NCI-H1105 (cell line): ENCODE measurements at places on chromosomes 3 and 15.

DNA sequence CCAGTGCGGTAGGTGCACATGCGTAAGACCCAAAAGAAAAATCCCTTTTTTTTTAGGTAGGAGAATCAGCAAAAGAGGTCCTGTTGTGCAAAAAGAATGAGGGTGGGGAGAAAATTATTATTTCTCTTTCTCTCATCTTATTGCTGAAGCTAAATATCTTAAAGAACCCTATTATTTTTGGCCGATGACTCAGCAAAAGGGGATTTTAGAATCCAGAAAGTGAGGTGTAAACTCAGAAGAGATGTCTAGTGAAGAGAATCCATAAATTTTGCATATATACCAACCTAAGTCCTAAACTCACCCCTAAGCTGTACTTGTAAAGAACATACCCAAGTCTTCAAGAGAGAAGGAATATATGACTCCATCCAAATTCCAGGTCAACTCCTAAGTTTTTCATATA lies 386.3 kb upstream of the ZNF717 start:
- DNase-seq = no peak

DNA sequence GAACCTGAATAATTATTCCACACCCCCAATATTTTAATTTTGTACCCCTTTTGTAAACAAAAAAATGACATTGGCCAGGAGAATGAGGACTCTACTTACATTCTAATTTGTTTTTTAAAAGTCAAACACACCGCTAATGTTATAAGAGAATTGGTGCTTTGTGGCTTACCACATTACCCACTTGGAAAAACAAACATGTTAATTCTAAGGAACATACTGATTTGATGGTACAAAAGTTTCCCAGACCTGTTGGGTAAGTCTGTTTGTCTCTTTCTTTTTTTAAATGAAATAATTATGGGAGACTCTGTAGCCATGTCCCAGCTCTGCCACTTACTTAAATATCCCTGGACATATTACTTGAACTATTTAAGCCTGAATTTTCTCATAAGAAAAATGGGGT lies 352.5 kb upstream of the C2CD4B start:
- no peak for DNase-seq

- DNase-seq = no peak
These were observed 510.5 kb downstream of the FOXP1 start for GRCh38 chr3:71072986-71073385.

DNA sequence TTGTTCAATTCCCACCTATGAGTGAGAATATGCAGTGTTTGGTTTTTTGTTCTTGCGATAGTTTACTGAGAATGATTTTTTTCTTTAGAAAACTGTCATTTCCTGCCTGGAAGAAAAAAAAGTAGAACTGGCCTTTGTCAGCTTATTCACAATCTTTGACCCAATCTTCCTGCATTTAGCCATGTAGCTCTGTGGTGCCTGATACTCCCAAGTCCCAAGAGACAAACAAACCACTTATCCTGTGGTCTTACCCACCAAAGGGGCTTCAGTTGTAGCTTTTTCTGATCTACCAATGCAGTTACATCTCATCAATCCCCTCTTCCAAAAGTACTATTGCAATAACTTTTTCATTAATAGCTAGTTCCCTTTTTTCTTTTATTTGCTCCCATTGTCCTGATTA lies 444.6 kb downstream of the GRM7 start:
- DNase-seq = no peak

- DNase-seq = no peak
These were observed 6.8 kb upstream of the TRH start for GRCh38 chr3:129967761-129968160.

DNA sequence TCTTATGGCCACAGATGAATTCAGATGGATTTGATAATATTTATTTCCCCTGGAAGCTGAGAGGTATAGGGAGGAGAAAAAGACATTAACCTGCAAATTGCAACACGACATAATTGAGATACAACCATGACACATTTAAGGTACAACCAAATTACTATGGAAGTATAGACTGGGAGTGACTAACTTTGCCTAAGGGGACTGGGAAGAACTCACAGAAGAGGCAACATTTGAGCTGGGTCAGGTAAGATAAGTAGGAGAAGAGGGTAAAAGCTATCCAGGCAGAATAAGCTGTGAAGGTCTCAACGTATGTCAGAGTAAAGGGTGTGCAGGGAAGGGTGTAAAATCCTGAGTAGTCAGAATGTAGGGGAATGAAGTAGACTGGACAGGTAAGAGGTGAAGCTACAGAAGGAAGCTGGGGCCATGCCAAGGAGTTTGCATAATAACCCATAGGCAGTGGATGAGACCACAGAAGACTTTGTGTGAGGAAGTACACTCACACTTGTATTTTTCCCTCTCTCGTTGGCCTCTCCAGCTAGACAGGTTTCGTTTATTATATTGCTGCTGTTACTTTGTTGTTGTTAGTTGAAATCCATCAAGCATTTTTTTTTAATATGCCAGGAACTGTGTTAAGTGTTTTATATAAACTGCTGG lies 28.0 kb upstream of the PTX3 start:
- no peak for DNase-seq

DNA sequence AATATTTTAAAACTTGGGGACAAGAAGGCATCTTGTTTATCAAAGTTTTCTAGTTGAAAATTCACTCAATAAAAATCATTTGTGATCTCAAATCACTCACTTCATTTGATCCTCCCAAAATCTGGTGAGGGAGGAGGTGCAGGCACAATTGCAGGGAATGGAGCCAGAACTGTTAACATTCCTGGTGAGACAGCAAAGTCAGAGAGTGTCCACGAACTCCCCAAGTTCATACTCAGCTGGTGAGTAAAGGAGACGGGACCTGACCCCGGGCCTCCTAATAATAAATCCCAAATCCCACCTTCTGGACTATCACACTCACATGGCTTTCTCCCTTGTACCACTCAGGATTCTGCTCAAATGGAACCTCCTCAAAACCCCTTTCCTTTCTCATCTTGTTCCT lies 252.3 kb upstream of the LRTM1 start:
- no peak for DNase-seq

DNA sequence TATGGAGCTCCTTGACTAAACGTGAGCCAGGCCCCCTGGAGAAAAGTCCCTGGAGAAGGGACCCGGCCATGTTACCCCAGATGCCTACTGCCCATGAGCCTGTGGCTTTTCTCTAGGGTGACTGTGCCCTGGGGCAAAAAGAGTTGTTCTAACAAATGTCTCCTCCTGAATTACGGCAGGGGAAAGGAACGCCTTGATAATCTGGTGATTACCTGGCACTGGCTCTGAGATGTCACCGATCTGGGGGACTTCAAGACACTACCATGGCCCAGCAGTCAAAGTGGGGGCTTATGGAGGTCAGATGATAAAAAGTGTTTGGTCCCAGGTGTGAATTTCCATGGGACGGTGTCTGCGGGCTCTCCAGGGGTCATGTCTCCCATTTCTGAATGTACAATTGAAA lies 140.7 kb downstream of the KLF13 start:
- DNase-seq = no peak

- no peak for DNase-seq
These were observed 58.5 kb downstream of the CTDSPL start for GRCh38 chr3:37920156-37920699.

DNA sequence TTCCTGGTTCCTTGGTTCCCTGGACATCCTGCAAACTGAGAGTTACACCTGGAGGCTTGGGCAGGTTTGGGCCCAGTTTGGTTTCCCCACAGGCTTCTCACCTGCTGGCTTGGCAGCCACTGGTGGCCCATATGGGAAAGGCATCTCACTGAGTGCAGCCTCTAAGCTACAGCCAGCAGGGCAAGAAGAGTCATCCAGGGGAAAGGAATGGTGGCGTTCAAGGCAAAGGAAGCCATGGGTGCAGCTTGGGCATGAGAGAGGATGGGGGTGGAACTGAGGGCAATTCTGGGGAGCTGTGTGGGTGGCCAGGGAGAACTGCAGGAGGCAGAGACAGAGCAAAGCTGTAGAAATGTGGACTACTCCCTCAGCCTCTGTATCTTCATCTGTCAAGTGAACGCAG lies 106.4 kb downstream of the EPHB1 start:
- DNase-seq = no peak

DNA sequence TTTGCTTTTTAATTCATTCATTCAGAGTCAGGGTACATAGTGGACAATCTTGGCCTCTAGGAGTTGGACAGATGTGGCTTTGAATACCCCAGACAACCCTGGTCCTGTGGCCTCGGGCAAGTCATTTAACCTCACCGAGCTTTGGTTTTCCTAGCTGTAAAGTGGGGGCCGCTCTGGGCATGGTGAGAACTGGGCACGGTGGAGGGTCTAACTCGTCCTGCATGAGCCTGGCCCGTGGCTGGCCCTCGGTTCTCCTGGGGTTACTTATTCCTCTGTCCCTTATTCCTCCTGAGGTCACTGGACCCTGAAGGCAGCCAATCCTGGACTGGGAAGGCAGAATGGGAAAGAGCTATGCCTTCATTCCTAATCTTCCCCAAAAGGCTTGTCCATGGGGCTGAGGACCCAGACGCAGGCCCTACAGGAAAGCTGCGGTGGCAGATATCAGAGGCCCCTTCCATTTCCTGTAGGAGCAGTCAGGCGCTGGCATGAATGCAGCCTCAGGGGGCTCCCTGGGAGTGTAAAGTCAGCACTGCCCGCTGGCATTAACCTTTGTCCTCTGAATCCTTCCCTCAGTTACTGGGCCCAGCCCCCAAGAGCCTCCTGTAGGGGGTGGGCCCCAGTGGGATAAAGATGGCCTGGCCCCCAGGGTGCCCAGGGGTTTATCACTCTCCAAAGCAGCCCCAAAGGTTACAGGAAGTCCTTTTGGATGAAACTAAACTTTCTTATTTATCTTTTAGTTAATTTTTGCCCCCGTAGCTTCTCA lies 17.9 kb upstream of the SEC13 start:
- no peak for DNase-seq

DNA sequence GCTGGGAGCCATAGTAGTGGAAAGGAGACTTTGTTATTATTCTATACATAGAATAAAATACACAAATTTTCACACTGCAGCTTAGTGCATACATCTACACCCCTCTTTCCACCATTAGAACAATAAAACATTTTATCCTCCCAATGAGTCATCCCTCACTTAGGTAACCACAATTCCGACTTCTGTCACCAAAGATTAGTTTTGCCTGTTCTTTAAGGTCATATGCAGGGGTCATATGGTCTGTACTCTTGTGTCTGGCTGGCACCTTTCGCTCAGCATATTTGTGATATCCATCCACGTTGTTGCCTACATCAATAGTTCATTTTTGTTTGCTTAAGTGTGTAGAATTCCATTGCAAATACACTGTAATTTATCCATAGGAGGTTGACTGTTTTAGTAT lies 399.4 kb downstream of the SHQ1 start:
- DNase-seq = no peak

- DNase-seq = no peak
These were observed 271.5 kb upstream of the TBL1XR1 start for GRCh38 chr3:177468816-177469215.

- DNase-seq = no peak
These were observed 94.2 kb downstream of the THRB start for GRCh38 chr3:24400450-24400849.

DNA sequence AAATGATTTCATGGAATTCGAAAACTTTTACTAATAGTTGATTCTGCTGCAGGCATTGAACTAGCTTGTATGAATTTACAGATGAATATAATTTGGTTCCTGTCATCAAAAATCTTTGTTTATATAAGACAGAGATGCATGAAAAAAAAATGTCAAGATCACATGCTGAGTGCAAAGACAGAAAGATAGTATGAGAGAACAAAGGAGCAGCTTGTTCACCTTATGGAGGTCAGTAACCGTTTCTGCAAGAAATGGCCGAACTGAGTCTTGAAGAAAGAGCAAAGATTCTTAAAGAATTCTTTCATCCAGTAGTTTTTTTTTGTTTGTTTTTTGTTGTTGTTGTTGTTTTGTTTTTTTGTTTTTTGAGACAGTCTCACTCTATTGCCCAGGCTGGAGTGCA lies 450.6 kb downstream of the TUSC7 start:
- DNase-seq = no peak

GRCh38 chr15:98123297-98123696 lies 162.8 kb downstream of the ARRDC4 start:
- no peak for DNase-seq

DNA sequence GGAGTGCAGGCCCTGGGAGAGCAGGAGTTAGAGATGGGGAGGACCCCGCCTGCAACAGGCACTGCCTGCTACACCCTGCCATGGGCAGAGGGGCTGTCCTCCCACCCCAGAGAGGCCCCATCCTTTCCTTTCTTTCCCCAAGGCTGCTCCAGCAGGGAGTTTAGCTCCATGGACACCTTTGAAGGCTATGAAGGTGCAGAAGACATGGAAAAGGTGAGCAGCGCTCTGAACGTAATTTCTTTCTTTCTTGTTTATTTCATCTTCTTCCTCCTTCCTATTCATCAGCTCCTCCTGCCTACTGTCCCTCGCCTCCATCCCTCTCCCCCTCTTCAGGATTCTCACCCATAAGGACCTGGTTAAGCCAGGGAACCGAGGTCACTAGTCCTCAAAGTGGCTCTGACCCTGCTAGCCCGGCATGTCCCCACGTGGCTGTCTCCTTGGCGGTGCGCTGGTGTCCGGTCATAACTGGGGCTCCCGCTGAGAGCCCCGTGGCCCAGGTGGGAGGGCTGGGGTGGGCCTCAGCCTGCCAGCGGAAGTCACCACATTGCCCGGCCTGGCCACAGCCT lies 16.0 kb upstream of the ADIPOQ start:
- DNase-seq = no peak

GRCh38 chr3:138381950-138382715 lies 33.8 kb downstream of the MRAS start:
- no peak for DNase-seq

- no peak for DNase-seq
These were observed 131.8 kb downstream of the NEK11 start for GRCh38 chr3:131158434-131158833.

GRCh38 chr3:123464211-123464610 lies 15.3 kb upstream of the ADCY5 start:
- no peak for DNase-seq

DNA sequence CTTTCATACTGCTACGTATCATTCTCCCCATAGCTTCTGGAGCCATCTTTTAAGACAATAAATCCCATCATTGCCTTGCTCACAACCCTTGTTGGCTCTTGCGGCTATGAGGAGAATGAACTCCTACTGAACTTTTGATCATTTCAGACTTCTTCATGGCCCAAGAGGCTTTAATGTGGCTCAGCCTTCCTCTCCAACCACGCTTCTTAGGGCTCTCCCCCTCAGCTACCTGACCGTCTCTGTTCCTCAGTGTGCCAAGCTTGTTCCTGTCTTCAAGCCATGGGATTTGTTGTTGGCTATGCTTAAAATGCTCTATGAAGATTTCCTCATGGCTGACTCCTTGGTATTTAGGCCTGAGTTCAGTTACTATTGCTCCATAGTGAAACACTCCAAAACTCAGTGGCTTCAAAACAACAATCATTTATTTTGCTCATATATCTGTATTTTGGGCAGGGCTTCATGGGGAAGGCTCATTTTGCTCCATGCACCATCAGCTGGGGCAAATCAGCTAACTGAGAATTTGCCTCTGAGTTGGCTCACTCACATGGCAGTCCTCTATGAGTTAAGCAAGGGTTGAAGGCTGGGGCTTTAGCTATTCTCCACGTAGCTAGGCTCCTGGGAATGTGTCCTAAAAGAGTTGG lies 47.5 kb downstream of the FOXL2 start:
- DNase-seq = no peak

GRCh38 chr15:42845581-42845980 lies 75.0 kb downstream of the TTBK2 start:
- no peak for DNase-seq

GRCh38 chr15:82122746-82123400 lies 77.1 kb upstream of the MEX3B start:
- no peak for DNase-seq
